H4 (cell line): ENCODE measurements at places on chromosomes 3 and 15. TPM values are rescaled to one million over a fixed set of nuclear protein-coding genes. Genes with fewer than 3 reads are reported as not detected.

GRCh38 chr15:33851079-33851478 is 117.2 kb upstream of the CHRM5 start:
- no peak for DNase-seq

DNA sequence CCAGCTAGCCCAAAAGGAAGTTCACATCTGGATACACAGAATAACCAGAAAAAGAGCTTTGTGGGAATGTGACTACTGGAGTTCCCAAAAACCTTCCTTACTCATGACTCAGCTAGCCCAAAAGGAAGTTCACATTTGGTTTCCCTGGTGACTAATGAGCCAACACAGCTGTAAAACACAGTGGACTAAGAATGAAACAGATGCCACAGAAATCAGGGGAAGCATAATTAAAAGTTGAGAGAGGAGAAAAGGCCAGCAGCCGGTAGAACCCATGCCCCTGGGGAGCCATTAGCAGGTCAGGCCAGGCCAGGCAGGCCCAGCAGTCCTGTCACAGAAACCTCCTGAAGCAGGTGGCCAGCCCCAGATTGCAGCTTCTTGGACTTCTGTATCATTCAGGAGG is 130.3 kb downstream of the GHSR start:
- peak; percentile 88 for DNase-seq

- no peak for DNase-seq
Observed at GRCh38 chr3:40387001-40387894, at the start of gene ENTPD3. TSS of gene ENTPD3 (plus strand) at chr3:40387184. CDS start at chr3:40388058, 874 bp downstream.

DNA sequence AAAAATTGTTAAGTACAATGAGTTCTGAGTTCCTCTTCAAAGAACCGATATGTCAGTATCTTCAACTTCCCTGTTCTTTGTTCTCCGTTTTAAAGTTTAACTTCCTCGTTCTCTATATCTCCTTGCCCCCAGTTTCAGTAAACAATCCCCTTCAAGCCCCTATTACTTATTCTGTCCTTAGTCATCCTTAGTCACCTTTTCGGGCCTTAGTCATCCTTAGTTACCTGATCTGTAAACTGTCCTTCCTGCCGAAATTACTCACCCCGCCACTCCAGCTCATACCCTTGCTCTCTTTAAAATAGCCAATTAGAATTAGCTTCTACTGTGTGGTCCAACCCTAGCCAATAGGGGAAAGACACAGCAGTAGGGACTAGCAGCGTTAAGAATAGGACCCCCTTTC is 1165.6 kb downstream of the NSUN3 start:
- no peak for DNase-seq

DNA sequence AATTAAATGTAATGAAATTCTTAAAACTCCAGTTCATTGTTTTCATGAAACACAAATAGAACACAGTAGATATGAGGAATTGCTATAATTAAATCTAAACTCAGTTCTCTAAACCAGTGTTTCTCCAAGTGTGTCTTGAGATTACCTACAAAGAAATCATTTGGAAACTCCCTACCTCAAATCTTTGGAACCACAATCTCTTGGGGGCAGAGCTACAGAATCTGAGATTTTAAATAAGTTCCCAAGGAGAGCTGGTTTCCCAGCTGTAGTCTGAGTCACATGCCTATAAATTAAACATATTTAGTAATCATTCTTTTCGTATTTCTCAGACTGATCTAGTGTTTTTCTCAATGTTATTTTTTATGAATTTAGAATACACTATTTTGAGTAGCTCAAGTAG is 17.0 kb upstream of the ACTC1 start:
- DNase-seq: no peak

- no peak for DNase-seq
Observed at GRCh38 chr3:20480786-20481365, 294.9 kb upstream of the SGO1 start.

DNA sequence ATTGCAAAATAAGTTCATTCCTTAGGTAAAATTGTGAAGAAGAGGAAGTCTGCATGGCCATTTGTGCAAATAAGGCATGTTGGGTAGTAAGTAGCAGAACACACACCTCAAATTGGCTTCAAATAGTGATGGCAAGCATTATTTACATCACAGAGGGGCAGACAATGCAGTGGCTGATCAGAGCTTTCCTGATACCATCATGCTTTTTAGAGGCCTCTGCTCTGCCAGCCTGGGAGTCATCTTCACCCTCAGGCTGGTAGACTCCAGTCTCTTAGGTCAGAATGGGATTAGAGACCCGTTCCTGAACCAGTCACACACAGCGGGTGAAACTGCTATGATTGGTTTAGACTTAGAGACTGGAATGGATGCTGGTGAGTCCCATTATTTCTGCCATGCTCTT is 396.0 kb upstream of the MCTP2 start:
- no peak for DNase-seq

The CLDN1 gene
- total RNA-seq: 0.12 and 0.14 TPM in 2 replicates
